ENCODE measurements at places on chromosomes 6 and 20.
A peak's percentile ranks its signal among the peaks of the same experiment; 100 is the strongest.

GRCh38 chr6:21664314-21665109, 71.0 kb downstream of the SOX4 start:
- no peak for ATAC-seq

- no peak for ATAC-seq
These were observed 99.0 kb upstream of the POPDC3 start for GRCh38 chr6:105278813-105279212.

- ATAC-seq = peak; percentile 92
These were observed 22.7 kb upstream of the ZNF184 start for GRCh38 chr6:27495386-27496135.

GRCh38 chr6:92887871-92888270, 531.5 kb downstream of the EPHA7 start:
- no peak for ATAC-seq

- ATAC-seq = peak; percentile 21
These were observed 22.1 kb downstream of the DEK start for GRCh38 chr6:18242062-18242851.

GRCh38 chr6:9360881-9361280, 925.5 kb upstream of the SLC35B3 start:
- ATAC-seq = no peak

- peak; percentile 97 for ATAC-seq
These were observed 31.6 kb upstream of the NOTCH4 start for GRCh38 chr6:32255199-32256153.

GRCh38 chr6:108627692-108628550, 67.2 kb downstream of the FOXO3 start:
- peak; percentile 79 for ATAC-seq

- no peak for ATAC-seq
These were observed 38.6 kb downstream of the ZHX3 start for GRCh38 chr20:41278936-41279335.

DNA sequence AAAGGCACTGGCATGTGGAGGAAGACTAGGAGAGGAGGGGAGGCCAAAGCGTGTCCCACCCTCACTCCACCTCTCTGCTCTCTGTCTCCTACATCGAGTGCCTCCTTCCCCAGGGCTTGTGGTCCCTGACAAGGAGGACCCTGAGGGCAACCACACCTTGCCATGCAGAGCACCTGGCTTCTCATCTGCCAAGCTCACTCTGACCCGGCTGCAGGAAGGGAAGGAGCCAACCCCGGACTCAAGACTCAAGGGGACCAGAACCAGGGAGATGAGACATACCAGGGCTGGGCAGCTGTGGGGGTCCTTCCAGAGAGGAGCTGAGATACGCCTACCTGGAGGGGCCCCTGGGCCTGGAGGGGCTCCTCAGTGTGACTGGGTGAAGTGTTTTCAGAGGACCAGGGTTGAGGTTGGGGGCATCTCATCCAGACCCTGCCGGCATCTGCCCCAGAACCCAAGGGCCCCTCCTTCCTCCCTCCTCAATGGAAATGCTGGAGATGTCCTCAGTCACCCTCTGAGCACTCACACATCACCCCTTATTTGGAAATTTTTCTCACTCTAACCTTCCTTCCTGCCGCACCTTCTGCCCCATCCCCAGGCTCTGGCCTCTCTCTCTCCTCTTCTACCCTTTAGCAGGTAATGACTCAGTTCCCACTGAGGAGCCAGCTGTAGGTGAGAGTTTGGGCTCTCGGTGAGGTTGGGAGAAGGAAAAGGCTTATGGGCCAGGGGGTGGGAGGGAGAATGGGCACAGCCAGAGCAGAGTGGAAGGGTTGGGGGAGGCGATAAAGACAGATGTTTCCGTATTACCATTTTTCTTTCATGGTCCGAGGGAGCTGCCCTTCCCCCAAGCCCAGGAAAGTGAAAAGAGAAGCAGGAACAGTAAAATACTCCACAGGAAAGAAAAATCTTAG, 32.0 kb upstream of the POU5F1 start:
- ATAC-seq = peak; percentile 3

DNA sequence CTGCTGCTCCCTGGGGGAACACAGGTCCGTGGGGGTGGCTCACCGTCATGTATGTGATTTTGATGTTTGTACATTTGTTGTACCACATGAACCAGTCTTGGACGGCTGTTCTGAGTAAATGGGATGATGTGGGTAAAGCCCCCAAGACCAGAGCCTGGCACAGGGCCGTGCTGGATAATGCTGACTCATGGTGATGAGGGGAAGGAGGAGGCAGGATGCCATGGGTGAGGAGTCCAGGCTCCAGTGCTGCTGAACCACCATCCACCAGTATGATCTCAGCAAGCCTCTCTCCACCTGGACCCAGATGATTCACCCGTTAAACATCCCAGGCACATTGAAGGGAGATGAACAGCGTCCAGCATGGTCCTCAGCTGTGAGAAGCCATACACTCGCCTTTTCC, 9.6 kb upstream of the APCDD1L start:
- ATAC-seq = no peak

GRCh38 chr6:127547215-127547614, 28.1 kb upstream of the MTCL3 start:
- peak; percentile 34 for ATAC-seq

DNA sequence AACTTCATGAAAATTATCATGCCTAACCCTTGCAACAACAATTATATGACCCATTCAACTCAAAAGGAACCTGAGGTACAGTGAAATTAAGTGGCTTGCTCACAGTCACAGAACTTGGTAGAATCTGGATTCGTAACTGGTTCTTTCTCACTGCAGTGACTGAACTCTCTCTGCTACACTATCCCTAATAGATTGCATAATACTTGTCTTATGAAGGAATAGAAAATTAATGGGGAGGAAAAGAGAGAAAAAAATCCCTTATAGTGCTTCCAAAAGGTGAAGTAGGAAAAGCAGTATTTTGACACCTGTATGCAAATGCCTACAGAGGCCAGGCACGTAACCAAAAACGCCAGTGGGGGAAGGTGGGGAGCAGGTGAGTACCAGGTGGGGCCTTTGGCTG, 186.6 kb downstream of the LY86 start:
- ATAC-seq = no peak

GRCh38 chr6:33175436-33176069, 16.7 kb downstream of the COL11A2 start:
- no peak for ATAC-seq

DNA sequence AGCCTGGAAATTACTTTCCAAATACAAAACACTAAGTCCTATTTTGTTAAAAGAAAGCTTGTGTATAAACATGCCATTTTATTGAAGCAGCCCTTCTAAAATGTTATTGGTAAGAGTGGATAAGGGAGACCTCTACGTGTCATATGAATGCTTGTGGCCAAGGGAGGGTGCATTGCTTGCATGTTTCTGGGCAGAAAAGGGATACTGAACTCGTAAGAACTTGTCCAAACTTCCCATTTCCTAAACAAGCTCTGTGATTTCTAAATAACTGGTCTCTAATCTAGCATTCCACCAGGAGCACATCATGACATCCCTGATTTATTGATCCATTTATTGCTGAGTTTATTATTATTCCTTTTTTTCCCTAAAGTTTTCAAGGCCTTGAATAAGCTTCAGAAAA, 474.1 kb downstream of the CD109 start:
- no peak for ATAC-seq

Data from activated T-helper 17 cell treated with anti-CD3 and anti-CD28 coated beads, Interleukin-2, amount 50 U/mL, for 72 hours (primary cell).